AG10803 (cell line): ENCODE measurements at places on chromosomes 6 and 20.

DNA sequence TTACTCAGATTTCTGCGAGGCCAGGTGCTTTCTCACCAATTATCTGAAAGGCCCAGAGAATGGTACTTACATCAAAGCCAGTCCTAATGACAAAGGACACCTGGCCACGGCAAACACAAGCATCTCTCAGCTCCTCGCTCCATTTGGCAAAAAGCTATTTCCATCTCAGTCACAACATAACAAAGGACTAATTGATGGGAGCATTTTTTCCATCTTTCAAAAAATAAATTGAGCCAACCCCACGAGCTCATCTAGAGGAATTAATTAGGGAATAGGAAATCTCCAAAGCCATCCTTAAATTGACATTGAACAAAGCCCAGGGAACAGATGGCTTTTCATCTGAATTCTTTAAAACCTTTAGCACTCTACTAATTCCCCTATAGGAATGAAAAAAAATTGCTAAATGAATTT lies 236.7 kb downstream of the HAO1 start:
- DNase-seq = no peak

GRCh38 chr6:158744986-158745430 lies 74.2 kb downstream of the EZR start:
- DNase-seq = no peak

- no peak for DNase-seq
These were observed 1.4 kb upstream of the SSR1 start for GRCh38 chr6:7314414-7314813.

DNA sequence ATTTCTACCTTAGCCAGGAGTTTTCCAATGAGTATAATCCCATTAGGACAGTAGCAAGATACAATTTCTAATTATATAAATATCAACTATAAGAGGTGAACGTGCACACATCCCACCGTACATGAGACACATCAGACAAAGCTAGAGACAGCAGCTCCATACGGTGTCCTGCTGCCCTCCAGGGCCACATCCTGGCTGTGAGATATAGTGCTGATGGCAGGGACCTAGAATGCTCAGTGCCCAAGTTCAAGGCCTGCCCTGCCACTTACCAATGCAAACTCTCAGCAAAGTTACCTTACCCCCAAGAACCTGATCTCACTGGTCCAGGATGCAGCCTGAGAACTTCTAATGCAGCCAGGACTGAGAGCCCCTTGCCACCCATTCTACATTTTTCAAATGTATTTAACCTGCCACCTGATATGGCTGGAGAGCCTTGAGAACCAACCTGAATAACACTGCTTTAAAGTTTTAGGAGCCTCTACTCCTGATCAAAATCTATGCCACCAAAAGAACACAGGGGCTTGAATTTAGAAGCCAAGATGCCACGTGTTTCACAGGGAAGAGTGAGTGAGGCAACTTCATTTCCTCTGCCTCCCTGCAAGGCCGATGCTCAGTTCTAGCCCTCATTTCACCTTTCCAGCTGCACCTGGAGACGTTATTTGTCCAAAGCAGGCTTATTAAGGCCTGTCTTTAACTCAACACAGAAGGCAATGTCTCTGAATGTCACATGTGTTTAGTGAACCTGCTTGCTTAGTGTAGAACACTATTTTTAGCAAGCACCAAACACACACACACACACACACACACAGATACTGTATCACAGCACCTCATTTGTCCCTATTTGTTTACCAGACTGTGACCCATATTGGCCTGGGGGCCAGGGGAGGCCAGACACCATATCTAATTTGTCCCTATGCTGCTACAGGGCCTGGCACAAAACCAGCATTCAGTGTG lies 6.1 kb downstream of the NFATC2 start:
- no peak for DNase-seq

- no peak for DNase-seq
These were observed 83.9 kb downstream of the PKIB start for GRCh38 chr6:122694075-122694474.

DNA sequence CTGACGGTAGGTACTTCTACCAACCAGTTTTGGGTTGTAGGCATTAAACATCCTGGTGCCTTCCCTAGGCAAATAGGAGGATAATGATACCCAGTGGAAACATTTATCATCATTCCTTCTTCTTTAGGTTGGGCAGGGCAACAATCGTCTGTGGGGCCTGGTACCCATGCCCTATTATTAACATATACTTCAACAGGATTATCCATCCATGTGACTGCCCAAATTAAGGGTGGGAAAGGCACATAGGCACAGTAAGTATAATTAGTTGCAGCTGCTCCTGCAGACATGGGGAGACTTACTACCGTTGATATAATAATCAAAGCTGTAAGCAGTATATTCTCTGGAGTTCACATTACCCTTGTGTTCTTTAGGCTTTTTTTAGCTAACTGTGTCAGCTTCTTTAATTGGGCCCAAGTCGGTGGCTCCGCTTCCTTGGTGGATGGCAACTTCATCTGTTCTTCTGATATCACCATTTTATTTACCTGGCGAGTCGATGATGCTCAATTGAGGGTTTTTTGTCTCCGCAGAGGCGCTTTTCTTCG lies 16.8 kb downstream of the RPL7L1 start:
- DNase-seq = no peak

DNA sequence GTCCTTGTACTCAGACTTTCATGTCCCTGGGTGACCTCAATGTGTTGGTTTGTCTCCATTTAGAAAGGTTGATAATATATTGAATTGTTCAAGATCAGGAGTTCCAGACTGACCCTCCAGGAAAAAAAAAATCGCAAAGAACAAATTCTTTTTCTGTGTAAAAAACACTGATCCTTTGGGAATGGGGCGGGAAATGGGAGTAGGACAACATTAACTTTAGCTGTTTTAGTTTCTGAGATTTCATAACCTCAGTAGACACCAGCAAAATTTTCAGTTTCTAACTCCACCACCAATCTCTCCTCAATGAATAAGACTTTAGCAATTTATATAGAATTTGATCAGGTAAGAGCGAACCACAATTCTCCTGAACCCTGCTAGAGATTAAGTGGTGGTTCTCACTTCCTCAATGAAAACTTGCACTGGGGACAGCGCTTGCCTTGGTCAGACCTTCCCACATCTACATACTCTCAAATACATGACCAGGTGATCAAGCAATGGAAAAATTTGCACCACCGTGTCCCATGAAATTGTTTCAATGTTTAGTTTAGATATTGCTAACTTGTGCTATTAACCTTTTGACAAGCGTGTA lies 231.2 kb upstream of the PLN start:
- DNase-seq = no peak

DNA sequence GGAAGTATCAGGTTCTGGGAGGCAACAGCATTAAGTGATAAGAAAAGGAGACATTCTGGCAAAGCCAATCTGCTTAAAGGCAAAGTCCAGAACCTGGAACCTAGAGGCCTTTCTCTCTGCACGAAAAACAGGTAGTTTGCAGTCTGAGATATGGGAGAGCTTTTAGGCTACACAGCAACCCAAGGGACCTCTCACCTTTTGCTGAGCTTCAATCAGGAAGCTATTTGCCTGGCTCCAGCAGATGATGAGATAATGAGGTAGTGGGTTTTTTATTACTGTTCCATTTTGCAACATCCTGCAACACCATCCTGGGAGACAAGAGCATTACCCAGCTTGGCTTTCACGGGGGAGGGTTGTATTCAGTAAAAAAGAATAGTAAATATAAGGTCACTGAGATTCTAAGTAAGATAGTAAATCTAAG lies 143.1 kb downstream of the ADGRG6 start:
- peak; percentile 21 for DNase-seq

- no peak for DNase-seq
These were observed 21.4 kb downstream of the PCSK2 start for GRCh38 chr20:17248224-17248623.

DNA sequence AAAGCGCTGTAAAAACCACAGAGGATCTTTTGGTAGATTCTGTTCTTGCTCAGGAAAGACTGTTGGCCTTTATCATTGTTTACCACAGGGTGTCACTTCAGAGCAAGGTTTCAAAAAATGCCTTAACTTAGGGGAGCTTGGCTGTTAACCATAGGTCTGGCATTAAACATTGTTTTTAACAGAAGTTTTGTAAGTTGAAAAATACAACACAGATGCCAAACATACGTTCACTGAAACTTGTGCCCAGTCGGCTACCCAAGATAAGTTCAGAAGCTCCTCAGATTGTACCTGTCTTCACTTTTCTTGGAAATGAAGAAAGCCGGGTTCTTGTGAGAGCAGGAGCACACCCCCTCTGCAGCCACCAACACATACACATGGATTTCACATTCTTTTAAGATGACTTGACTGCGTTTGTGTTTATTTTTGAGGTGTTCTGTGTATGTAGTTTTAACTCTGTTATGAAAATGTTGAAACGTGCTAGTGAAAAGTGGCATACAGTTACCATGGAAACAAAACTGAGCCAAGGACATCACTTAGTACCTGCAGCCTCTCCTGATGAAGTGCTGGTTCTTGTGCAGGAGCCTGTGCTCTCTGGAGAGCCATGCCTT lies 64.9 kb downstream of the SYCP2L start:
- peak; percentile 62 for DNase-seq

- no peak for DNase-seq
These were observed 368.6 kb upstream of the CDH4 start for GRCh38 chr20:60883496-60883895.

GRCh38 chr6:2378891-2379652 lies 133.7 kb upstream of the GMDS start:
- DNase-seq = peak; percentile 48

DNA sequence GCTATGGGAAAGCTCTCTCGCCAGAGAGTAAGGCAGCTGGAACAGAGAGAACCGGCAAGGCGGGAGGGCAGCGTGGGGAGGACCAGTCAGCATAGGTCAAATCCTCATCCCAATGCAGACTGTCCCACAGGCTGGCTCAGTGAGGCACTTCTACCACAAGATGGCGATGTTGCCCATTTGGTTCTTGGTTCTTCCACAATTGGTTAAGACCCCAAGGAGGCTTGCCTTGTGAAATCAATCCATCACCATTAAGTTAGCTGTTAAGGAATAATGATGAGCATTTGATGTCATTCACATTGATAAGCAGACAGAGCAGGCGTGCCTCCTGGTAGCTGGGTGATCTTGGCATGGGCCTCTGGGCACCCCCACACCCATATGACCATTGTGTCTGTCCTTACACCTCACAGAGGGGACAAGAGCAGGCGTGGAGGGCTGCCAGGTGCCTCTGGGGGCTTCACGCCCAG lies 2.4 kb downstream of the CSTL1 start:
- DNase-seq = peak; percentile 64

- no peak for DNase-seq
These were observed 3.5 kb downstream of the OCSTAMP start for GRCh38 chr20:46546936-46547335.

- DNase-seq = no peak
These were observed 96.1 kb upstream of the FAM8A1 start for GRCh38 chr6:17504005-17504404.

- DNase-seq = no peak
These were observed 73.8 kb downstream of the EDN3 start for GRCh38 chr20:59374261-59374660.

GRCh38 chr6:107636486-107636885 lies 146.6 kb downstream of the SOBP start:
- DNase-seq = no peak

- DNase-seq = peak; percentile 20
These were observed 194.7 kb upstream of the PMEPA1 start for GRCh38 chr20:57904314-57905105.

DNA sequence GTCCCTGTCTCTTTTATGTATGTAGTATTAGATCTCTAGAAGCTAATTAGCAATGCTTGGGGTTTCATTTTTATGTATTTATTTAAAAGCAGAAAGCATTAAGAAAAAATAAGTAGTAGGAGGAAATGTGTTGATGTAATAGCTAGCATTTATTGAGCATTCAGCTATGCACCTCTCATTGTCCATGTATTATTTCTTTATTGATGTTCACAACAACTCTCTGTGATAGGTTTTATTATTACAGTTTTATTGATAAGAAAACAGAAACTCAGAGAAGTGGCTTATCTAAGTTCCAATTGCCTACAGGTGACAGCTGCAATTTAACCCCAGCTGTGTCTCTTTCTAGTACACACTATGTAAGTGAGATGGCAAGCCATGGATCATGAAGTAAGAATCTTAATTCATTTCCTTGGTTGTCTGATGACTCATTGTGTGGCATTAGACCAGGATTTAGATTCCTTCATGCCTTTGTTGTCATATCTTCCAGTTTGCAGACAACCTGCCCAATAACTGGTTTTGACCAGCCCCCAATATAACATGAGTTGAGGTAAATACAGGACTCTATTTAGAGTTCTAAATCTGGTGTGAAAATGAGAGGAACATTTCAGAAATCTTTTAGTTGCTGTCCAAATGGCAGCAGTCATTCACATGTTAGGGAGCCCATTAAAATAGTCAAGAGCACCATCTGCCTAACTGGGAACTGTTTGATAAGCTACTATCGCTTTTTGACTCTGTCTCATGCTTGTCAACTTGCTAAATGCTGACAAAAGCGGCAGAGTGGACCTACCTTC lies 170.8 kb upstream of the PHACTR1 start:
- peak; percentile 81 for DNase-seq

- no peak for DNase-seq
These were observed 328.1 kb downstream of the HACE1 start for GRCh38 chr6:104531646-104532045.

DNA sequence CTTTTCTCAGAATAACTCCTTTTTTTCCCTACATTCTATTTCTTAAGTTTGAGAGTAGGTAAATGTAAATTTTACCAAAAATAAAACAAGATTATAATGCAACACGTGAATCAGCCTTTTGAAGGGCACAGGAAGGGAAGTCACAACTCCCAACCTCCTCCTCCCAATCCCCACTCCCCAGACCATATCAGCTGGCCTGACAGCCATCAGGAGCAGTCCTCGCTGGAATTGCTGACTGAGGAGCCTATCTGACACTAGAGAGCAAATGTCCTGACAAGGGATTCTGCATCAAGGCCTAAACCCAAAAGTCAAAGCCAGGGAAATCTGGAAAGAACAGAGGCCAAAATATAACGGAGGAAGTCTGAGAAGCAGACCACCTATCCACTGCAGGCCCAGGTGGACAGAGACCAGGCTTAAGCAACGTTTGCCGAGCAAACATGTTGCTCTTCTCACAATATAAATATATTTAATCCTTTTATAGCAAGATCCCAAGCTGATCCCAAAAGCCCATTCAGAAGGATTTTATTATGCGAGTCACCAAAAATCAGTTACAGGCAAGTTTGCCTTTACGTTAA lies 2.5 kb downstream of the RRAGD start:
- DNase-seq = no peak

DNA sequence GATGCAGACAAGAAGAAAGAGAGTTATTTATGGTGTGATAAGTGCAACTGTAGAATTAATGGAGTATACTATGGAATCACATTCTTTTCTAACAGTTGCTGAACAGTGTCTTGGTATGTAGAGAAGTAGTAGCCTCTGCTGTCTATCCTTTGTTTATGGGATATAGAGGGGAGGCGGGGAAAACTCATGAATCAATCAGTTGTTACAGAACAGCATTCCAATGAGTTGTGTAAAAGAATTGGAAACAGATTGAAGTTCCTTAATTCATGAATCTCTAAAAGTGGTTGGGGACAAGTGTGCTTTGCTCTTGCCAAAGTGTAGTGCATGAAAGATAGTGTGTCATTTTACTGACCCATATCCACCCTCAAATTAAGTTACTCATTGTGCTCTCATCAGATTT lies 77.7 kb downstream of the FLRT3 start:
- peak; percentile 36 for DNase-seq
